Activated naive CD4-positive, alpha-beta T cell treated with anti-CD3 and anti-CD28 coated beads, Interleukin-2, amount 50 U/mL, for 16 hours (primary cell): ENCODE measurements at places on chromosomes 16 and 17.

- no peak for DNase-seq
Observed at GRCh38 chr17:41707803-41708669, 4.1 kb upstream of the GAST start.

GRCh38 chr17:63332286-63332685 lies 113.8 kb downstream of the CYB561 start:
- DNase-seq = no peak

DNA sequence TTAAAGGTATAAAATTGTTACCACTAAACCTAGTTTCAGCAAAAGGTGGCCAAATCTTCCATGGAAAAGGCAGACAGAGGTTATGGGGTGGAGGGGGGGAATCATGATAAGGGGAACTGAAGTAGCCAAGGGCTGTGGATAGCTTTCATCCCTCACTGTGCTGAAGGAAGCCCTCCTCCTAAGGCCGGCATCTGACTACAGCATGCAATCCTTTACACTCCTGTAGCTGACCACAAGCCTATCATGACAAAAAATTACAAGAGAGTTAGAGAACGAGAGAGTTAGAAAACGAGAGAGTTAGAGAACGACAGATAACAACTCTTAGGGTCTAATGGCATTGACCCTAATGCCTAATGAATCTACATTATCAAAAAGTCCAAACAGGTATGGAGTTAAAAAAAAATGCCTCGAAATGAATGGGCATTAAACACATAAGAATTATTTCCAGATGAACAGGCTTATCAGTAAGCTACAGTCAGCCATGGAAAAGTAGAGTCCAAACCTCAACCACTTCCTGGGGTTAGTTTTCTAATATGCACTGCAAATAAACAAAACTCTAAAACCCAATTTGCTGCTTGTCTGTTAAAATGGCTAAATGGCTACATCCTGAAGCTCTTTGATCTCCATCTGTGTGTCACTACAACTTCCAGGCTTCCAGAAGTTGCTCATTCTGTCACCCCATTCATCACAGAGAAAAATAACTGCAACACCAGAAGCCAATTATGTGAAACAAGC lies 29.7 kb downstream of the DUSP14 start:
- DNase-seq = no peak

- no peak for DNase-seq
Observed at GRCh38 chr17:53655591-53655990, 167.1 kb upstream of the KIF2B start.

DNA sequence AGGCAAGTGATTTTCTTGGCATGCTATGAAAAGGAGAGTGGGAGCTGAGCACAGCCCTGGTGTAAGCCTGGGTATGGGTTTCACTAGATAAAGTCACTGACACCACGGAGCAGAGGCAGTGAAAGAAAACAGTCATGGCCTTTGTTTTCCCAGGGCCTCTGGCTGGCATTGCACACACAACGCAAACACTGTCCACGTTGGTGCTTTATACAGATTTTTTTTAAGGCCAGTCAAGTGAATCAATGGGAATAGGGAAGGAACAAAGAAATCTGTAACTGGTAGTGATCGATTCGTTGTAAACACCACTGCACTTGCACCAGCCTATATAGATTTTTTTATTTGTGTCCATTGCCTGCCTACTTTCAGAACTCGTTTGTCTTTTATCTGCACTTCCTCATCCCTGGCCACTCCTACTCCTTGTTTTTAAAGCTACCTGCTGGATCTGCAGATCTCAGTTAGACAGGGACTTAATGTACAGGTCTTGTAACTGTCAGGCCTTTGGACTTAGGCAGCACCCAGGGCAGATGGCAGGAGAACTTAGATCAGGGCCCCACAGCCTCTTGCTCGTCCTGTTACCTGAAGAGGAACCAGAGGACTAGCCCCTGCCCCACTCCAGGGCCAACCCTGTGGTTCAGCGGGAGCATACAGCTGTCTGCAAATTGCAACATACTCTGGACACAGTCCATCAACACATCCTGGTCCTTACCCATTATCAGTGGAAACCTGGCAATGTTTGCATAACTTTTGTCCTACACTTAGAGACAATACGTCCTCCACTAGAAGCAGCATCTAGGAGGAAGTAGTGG lies 10.6 kb upstream of the TMIGD1 start:
- DNase-seq = no peak

DNA sequence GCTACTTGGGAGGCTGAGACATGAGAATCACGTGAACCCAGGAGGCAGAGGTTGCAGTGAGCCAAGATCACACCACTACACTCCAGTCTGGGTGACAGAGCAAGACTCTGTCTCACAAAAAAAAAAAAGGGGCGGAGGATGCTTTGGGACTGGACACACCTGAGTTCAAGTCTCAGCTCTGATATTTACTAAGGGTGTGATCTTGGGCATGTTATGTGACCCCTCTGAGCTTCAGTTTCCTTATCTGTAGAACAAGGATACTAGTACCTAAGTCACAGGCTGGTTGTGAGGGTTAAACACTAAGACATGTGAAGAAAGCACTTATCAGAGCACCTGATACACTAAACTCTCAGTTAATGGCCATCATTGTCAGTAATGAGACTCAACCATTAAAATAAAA lies 25.9 kb downstream of the HOXB1 start:
- no peak for DNase-seq

- no peak for DNase-seq
Observed at GRCh38 chr17:43976963-43977837, 23.5 kb upstream of the PYY start.

GRCh38 chr17:21127509-21128077 lies 829 bp downstream of the DHRS7B start:
- no peak for DNase-seq
